A549 treated with GW870086 at 1 μM for 4 hours (cell line): ENCODE measurements at places on chromosomes 13 and 19. TPM values are rescaled to one million over a fixed set of nuclear protein-coding genes. Genes with fewer than 3 reads are reported as not detected.

PLIN4 gene
- 0.18 to 0.23 TPM (median 0.19 TPM) in 5 replicates for total RNA-seq

LRG1 gene
- total RNA-seq = 0.08 to 0.41 TPM (median 0.11 TPM) in 4 of 5 replicates, not detected in the other

JUND gene
- total RNA-seq = 31.6 to 58.0 TPM (median 53.5 TPM) in 5 replicates

COMP gene
- total RNA-seq = 0.06 to 0.16 TPM (median 0.08 TPM) in 5 replicates

UBE2L5 gene
- not detected in 5 replicates for total RNA-seq

CEACAM1 gene
- total RNA-seq = 2.4 to 3.7 TPM (median 2.9 TPM) in 5 replicates

PALM3 gene
- 1.7 to 3.1 TPM (median 1.8 TPM) in 5 replicates for total RNA-seq

ATXN8OS gene
- not detected in 5 replicates for total RNA-seq

GFY gene
- total RNA-seq = 0.08 to 0.30 TPM (median 0.14 TPM) in 5 replicates

EXOC3L2 gene
- 1.2 to 2.3 TPM (median 1.7 TPM) in 5 replicates for total RNA-seq

ATP7B gene
- total RNA-seq = 1.9 to 3.1 TPM (median 2.7 TPM) in 5 replicates

DNAAF3 gene
- total RNA-seq = 3.7 to 7.7 TPM (median 5.7 TPM) in 5 replicates

PSG3 gene
- total RNA-seq = 0.07 to 0.20 TPM (median 0.15 TPM) in 4 of 5 replicates, not detected in the other

SIGLEC7 gene
- total RNA-seq = not detected in 5 replicates

TMC4 gene
- 0.53 to 1.7 TPM (median 0.91 TPM) in 5 replicates for total RNA-seq

APOC4 gene
- not detected in 5 replicates for total RNA-seq

IGFL1 gene
- 2.0 to 3.8 TPM (median 2.6 TPM) in 5 replicates for total RNA-seq

CAB39L gene
- total RNA-seq = 1.5 to 2.5 TPM (median 1.9 TPM) in 5 replicates

THSD8 gene
- 7.3 to 16.4 TPM (median 14.3 TPM) in 4 of 5 replicates, not detected in the other for total RNA-seq

ANGPTL4 gene
- 354 to 441 TPM (median 395 TPM) in 5 replicates for total RNA-seq

PTPRH gene
- 2.7 to 5.3 TPM (median 5.1 TPM) in 5 replicates for total RNA-seq
